Thyroid gland (tissue), 4 donors: ENCODE measurements at places on chromosomes 5 and 9. TPM values are rescaled to one million over a fixed set of nuclear protein-coding genes. Genes with fewer than 3 reads are reported as not detected.

DNA sequence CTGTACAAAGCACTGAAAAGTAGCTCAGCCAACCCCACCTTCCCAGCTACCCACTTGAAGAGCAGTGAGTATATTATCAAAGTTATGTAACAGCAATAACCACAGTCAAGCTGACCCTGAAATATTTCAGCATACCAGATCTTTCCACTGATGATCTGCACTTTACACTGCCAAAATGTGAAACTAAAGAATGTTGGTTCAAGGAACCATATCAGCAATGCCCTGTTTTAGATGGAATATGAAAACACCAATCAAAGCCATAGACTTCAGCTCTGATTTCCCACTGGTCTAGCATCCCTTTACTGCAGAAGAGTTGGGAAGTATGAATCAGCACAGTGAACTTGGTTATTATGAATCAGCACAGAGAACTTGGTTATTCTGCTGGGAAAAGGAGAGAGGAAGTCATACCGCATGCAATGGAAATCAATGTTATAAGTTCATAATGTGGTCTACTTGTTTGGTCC is 20.0 kb downstream of the CEMIP2 start:
- DNase-seq, result no peak

Gene SPATA31D4
- not detected for total RNA-seq

Gene CTXN3
- total RNA-seq, result not detected

Gene STK32A
- total RNA-seq, result 5.8 TPM

DNA sequence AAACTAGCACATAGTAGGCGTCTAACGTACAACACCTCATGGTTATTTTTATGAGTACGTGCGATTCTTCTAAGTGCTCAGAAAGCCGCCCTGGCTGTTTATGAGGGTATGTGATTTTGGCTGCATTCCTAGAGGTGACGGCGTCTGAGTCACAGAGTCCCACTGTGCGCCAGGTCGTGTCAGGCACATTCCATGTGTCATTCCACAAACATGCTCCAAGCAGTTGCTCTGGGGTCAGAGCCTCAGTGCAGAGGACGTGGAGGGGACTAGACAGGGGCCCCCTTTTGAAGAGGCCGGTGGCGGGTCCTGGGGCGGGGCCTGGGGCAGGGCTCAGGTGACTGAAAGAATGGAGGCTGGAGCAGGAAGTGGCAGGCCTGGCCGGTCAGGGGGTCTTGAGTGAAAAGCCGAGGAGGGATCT is 51.9 kb downstream of the NEK6 start:
- DNase-seq, result no peak

GRCh38 chr9:11992866-11993265 is 700.3 kb upstream of the TYRP1 start:
- no peak for DNase-seq

Gene C9
- not detected for total RNA-seq

DNA sequence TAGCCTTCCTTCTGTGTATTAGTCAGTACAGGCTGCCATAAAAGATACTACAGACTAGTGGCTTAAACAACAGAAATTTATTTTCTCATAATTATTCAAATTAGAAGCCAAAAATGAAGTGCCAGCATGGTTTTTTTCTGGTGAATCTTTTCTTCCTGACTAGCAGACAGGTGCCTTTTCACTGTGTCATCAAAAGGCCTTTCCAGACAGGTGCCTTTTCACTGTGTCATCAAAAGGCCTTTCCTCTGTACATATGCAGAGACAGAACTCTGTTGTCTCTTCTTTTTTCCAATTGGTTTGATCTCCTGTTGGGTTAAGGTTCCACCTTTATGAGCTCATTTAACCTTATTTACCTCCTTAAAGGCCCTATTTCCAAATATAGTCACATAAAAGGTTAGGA is 599.9 kb downstream of the ISL1 start:
- no peak for DNase-seq

- DNase-seq, result no peak
These were observed 310.3 kb downstream of the GABRG2 start for GRCh38 chr5:162377895-162378294.

GRCh38 chr5:150763023-150763769 is 4.4 kb upstream of the DCTN4 start:
- peak; percentile 50 for DNase-seq

GRCh38 chr9:34625186-34625486 is 3.7 kb downstream of the ARID3C start:
- no peak for DNase-seq

GRCh38 chr5:65910711-65911110 is 15.7 kb upstream of the ERBIN start:
- DNase-seq, result no peak

DNA sequence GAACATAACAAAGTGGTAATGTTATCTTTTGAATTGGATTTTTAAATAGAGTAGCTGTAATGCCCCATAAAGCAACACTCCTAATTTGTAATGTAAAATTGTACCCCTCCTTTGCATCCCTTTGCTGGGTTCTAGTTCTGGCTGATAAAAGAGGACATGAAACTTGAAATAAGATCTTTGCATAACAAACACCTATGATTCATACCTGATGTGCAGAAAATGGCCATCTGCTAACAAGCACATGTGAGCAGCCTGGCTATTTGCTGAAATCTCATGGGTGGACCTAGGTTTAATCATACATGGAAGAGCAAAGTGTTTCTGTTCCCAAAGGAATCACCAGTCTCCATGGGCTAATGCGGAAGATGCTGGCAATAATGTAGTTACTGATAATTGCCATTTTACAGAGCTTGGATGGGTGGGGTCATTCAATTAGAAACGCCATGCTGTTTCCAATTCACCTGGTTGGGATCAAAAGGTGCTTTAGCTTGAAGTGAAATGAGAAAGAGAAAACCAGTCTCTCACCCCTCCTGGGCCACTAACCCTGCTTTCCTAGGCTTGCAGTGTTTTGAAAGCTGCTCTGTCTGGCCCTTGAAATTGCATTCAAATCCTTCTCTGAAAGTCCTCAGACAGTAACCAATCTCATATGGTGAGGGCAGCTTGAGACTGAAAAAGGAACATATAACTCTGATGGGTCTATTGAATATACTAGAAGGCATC is 585.1 kb downstream of the TLE4 start:
- DNase-seq, result no peak

Gene DELE1
- 68.5 TPM for total RNA-seq

DNA sequence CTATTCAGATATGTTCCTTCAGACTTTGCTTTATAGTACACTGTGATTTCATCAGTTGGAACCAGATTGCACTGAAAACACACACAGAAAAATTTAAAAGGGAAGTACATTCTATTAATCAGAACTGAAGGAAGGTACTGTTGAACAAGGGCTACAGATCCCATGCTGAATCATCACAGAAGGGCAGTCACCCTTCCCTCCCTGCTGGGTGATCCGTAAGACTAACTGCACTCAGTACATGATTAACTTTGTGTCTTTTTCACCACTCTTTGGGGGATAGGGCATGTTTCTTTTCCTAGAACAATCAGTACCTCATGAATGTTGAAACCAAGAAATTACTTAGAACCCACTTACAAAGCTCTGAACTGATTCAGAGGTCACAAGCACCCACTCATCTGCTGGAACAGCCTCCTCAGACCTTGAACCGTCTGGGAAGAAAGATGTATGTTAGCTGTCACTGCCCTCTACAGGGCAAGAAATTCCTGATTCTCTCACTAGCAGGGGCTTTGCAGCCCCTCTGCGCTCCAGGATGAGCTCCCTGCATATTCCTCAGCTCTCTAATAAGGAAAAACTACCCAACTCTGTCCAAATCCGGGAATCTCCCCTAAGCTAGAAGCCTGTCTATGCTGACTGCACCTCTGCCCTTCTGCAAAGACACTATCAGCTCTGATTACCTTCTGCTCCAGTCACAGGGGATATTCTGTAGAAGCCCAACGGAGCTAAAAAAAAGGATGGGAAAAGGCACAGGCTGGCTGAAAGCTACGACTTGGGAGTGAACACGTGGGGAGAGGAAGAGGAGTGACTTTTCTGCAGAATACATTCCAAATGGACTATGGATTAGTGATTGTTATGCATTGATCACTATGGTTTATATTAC is 51.0 kb downstream of the IARS1 start:
- peak; percentile 27 for DNase-seq

DNA sequence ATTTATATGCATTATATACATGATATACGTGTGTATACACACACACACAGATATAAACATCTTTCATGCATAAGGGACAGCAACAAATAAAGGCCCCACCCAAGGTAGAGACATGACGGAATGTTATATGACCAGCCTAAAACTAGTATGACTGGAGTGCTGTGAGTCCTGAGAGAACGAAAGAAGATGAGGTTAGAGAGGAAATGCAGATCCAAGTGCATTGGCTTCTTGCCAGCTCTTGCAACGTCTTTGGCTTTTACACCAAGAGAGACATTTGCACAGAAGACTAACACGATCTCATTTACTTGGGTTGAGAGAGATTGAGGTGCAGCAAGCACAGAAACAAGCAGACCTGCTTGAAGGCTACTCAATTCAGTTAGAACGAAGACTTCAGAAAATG is 23.0 kb downstream of the CDH10 start:
- no peak for DNase-seq

GRCh38 chr9:107020040-107020530 is 157.1 kb downstream of the ZNF462 start:
- DNase-seq, result peak; percentile 80

GRCh38 chr5:1052641-1053390 is 44.2 kb downstream of the NKD2 start:
- DNase-seq, result no peak

Gene KLF4
- total RNA-seq, result 24.9 TPM

DNA sequence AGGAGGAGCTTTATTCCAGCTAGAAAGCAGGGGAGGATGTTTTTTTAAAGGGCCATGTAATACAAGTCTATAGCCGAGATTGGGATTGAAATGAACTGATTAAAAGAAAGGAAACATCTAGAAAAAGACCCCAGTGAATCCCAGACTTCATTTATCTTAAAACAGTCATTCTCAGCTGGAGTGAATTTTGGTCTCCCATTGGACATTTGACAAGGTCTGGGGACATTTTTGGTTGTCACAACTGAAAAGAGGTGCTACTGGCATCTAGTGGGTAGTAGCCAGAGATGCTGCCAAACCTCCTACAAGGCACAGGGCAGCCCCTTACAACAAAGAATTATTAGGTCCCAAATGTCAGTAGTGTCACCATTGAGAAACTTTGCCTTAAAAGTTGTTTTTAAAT is 16.3 kb upstream of the SPINK4 start:
- no peak for DNase-seq

Gene FBXL17
- 77.7 TPM for total RNA-seq
